ENCODE measurements at places on chromosomes 2 and 18.

GRCh38 chr18:31048216-31048615, 5.7 kb upstream of the DSC3 start:
- no peak for DNase-seq

DNA sequence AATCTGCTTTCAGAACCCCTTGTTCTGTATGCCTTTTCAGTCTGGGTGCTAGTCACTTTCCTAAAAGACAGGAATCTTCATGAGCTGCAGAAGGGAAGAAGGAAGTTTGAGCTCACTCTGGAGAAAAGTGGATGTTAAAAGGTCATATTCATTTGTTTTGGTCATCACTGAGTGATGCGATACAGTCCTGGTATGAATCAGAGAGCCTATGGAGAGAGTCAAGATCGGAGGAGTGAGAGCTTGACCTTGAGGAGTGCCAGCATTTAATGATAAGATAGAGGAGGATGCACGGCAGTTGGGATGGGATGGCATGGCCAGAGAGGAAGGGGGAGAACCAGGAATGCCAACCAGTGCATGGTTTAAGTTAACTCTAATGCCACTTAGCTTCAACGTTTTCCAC, 19.6 kb downstream of the USP39 start:
- DNase-seq: no peak

- no peak for DNase-seq
Measured at GRCh38 chr2:63124218-63124617, 73.6 kb downstream of the OTX1 start.

DNA sequence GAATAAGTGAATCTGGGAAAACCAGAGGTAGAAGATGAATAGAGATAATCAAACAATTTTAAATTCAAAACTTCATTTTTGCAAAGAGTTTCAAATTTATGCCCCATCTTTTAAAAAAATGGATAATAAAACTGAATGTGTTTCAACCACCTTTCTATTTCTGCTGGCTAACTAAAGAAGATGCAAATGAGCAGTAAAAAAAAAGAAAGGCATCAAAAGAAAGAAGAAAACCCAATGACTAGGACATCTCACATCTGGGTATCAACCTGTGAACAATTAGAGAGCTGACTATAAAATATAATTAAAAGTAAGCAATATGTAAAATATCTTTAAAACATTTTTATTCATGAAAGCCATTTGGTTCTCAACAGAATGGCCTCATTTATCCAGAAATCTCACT, 2.5 kb downstream of the PGAP1 start:
- DNase-seq: no peak
